T-helper 2 cell (primary cell): ENCODE measurements at places on chromosomes 1 and 21.
A peak's percentile ranks its signal among the peaks of the same experiment; 100 is the strongest.

DNA sequence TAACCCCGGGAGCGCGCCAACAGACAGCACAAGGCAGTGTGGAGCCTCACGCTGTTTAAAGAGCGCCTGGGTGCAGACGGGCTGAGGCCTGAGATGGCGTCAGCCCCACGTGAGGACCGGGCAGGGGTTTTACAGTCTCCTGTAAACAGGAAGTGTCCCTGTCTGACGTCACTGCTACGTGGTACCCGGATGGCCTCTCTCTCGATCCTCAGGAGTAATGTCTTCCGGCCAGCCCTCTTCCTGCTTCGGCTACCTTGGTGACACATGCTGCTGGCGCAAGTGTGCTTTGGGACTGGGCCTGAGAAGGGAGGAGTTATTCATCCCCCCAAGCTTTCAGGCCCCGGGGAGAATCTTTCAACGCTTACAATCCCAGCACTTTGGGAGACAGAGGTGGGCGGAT, 41.2 kb downstream of the CNST start:
- DNase-seq = no peak

- DNase-seq = peak; percentile 20
Observed at GRCh38 chr1:234309598-234310459, 63.4 kb upstream of the COA6 start.

GRCh38 chr1:204921855-204922516, 51.3 kb downstream of the NFASC start:
- no peak for DNase-seq

GRCh38 chr1:47407481-47407880, 8.6 kb upstream of the FOXE3 start:
- no peak for DNase-seq

DNA sequence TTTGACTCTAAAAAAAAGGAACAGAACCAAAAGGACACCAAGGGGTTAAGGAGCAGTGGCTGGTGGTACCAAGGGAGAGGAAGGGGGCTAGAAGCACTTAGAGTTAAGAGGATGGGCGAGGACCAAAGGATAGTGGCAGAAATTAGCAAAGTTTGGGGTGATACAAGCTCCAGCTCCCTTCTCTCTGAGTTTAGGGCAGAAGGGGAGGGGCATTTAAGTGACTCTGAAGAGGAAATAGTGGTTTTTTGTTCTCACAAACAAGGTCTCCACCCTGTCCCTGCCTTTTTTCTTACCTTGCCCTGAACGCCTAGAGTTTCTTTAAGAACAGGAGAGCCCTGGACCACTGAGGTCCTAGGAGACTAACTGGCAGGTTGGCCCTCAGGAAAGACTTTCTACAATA, 3.3 kb downstream of the CDC42SE1 start:
- DNase-seq = no peak

- no peak for DNase-seq
Observed at GRCh38 chr1:66678146-66678545, 74.1 kb upstream of the DYNLT5 start.

DNA sequence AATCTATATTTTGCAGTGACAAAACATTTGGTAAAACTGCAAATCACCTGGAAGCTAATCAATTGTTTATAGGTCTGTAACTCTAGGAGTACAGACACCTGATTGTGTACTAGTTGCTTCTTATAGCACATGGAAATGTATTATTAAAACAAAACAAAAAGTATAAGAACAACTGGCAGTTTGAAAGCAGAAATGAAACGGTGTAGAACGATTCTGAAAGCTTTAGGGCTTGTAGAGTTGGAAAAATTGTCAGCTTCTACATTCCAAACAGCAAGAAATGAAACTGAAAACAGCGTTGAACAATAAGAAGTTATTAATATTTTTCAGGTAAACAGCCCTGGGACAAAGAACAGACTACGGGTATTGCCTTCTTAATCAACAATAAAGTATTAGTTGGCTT, 273.3 kb downstream of the OLFM3 start:
- no peak for DNase-seq

DNA sequence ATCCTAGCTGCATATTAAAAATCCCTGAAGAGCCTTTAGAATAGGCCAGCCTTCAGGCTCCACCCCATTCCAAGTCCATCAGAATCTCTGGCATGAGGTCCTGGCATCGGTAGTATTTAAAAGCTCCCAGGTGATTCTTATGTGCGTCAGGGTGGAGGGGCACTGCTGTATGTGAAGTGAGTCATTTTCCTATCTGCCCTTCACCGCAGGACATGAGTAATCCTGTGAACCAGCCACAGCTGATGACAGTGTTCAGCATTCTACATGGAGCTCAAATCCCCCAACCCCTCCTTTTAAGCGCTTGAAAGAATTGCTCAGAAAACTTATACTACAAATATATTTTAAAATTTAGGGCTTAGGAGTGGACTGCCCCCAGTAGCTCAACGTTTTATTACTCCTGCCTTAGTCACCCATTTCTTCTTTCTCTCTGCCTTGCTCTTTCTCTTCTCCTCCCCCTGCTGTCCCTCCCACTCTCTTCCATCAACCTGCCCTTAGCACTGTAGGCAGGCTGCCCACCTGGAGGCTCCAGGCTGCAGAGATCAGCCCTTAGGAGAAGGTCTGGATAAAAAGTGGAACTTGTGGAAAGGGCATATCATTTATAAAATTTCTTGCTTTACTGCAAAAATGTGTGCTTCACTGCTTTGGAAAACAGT, 73.8 kb upstream of the ZNF281 start:
- peak; percentile 91 for DNase-seq

DNA sequence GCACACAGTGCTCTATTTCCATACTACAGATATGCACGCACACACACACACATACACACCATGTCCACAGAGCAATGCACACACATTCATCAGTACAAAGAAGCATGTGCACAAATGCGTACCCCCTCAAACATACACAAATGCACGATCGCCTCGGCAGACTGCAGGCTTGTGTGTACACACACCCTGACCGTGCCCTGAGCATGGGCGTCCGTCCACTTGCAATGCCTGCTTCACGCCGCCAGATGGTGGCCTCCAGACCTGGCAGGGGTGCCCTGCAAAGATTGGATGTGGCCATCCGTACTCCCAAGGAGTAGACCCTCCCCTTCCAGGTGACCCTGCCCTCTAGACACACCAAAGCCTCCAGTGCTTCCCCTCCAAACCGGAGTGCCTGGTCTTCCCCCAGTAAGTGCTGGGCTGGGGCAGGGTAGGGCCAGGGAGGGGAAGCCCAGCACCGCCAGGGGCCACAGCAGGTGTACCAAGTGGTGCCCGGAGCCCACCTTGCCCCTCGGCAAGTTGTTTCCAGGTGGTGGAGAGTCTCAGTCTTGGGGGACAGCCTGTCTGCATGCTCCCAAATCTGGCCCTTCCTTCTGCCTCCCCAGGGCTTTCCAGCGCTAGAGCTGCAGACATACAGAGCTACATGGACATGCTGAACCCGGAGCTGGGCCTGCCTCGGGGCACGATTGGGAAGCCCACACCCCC, 20.6 kb downstream of the ESPN start:
- DNase-seq = peak; percentile 33

DNA sequence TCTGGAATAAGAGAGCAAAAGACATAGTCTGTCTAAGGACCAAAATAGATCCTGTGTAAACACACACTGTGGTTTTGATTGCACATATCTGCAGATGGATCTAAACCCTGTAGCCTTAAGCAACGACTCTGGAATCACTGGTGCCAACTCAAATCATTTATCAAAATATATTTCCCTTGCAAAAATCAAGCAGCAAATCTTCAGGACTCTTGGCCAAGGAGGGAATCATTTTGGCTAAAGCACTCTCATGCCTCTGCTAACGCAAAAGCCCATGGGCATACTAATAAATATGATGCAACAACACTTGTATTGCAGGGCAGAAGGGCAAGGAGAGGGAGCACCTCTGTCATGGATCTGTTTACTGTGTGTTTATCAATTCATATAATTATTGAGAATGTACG, 155.4 kb upstream of the DUSP10 start:
- no peak for DNase-seq

DNA sequence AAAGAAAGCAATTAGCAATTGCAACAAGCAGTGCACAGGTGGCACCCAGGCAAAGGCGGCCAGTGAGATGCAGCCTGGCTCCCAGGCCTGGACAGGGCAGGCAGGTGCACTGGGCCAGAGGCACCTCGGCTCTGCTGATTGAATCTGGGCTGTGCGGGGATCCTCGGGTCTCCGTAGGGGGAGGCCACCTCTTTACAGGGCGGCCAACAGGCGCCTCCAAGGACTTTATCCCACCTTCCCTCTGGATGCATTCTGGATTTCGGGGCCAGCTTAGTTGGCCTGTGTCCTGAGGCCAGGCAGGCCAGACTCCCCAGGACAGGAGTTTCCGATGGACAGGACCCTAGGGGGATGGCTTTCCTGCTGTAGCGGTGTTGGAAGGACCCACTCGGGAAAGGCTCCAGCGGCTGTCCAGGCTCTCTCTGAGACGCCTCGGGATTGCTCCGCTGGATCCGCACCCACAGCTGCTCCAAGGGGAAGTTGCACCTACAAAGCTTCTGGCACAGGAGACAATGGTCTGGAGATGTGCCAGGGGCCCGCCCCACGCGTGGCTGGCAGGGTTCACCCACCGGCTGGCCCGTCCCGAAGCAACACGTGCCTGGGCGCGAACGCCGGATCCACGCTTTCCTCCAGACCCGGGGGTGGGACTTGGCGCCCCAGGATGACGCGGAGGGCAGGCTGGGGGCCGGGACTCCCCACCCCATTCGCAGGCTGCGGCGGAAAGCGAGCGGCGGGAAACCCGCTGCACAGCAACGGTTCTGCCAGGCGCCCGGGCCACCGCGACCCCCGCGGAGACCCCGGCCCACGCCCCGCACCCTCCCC, 810 bp downstream of the SLC19A1 start:
- DNase-seq = peak; percentile 53

- no peak for DNase-seq
Observed at GRCh38 chr1:87898431-87898830, 569.8 kb downstream of the LMO4 start.

GRCh38 chr1:46532498-46533178, 18.8 kb downstream of the KNCN start:
- peak; percentile 50 for DNase-seq

DNA sequence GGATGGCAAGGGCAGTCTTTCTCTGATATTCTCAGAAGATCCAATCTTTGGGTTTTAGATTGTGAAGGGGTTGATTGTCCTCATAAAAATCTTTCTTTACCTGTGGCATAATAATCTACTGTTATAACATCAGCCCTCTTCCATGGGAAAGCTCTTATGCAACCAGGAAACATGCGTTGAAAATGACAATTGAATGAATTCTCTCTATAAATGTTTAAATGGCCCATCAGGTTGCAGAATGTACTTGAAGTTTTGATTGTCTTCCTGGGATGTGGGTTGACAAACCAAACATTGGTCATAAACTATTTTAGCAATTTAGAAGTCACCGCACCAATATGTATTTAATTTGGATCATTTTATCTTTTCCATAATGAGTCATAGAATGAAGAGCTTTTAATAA, 31.7 kb upstream of the ITLN1 start:
- no peak for DNase-seq

DNA sequence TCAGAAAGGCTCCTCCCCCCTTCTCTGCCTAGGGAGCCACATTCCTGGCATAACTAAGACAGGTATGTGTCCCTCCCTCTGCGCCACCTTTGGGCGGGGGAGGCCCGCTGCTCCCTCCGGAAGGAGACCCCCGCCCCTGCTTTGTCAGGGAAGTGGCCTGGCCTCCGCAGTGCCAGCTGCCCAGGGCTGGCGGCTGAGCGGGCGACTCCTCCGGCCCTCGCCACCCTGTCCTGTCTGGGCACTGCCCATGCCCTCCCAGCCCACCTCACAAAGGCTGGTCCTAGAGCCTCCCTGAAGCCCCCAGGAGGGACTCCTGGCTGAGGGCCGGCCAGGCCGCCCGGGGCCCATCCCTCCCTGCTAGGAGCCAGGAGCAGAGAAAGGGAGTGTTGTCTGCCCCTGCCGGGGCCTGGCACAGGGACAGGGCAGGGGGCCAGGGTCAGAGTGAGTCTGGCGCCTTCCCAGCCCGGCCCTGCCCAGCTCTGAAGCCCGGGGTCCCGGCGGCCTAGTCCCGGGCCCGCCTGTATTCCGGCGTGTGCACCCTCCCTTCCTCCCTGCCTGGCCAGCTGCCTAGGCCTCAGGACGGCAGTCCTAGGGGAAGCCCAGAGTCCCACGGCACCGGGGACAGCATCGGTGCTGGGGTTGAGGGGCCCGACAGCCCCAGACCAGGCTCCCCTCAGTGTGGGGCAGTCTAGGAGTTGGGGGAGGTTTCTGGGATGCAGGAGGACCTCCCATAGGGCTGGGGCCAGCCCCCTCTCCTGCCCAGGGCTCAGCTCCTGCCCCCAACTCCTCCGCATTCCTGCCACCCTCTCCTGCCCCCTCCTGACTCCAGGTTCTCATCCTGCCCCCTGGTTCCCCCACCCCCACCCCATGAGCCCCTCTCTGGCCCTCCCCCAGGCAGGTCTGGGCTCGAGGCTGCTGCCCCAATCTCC, 5.1 kb downstream of the AGRN start:
- no peak for DNase-seq

GRCh38 chr1:239586128-239586527, 199.8 kb downstream of the CHRM3 start:
- no peak for DNase-seq

GRCh38 chr1:32702599-32703478, at the start of gene SYNC:
Gene SYNC, minus strand, starts transcription at chr1:32702770. Its CDS starts 110 bp downstream, at chr1:32702660.
- no peak for DNase-seq

GRCh38 chr1:9293533-9294404, 1.1 kb downstream of the SPSB1 start:
- DNase-seq = no peak

DNA sequence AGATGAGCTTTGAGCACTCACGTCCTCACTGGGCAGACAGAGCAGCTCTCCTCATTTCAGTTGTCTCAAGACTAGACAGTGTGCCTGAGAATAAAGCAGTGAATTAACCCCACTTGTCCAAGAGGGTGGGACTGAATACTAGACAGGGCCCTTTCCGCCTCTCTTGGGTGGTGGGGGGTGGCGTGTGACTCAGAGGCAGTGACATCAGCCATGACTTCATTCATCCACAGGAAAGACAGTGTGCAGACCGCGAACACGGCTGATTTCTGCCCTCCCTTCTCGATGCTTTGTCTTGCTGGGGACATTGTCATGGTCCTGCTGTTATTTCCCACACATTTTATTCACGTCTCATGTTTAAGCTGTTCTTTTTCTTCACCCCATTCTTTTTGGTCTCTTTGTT, 64.9 kb downstream of the FGGY start:
- DNase-seq = no peak

GRCh38 chr1:7670334-7671145, 100.6 kb upstream of the VAMP3 start:
- no peak for DNase-seq

- DNase-seq = no peak
Observed at GRCh38 chr21:31660259-31660565, 719 bp downstream of the SOD1 start.

DNA sequence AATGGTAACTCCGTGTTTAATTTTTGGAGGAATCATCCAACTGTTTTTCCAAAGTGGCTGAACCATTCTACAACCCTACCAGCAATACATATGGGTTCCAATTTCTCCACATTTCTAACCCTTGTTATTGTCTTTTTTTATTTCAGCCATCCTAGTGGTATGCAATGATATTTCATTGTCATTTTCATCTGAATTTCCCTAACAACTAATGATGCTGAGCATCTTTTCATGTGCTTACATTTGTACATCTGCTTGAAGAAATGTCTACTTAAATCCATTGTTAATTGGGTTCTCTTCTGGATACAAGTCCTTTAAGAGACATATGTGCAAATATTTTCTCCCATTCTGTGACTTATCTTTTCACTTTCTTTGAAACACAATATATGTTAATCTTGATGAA, 43.3 kb downstream of the EPRS1 start:
- no peak for DNase-seq

GRCh38 chr1:246602194-246602593, 35.9 kb downstream of the CNST start:
- no peak for DNase-seq
